ENCODE measurements at places on chromosomes 16 and 17. TPM values are rescaled to one million over a fixed set of nuclear protein-coding genes. Genes with fewer than 3 reads are reported as not detected.

DNA sequence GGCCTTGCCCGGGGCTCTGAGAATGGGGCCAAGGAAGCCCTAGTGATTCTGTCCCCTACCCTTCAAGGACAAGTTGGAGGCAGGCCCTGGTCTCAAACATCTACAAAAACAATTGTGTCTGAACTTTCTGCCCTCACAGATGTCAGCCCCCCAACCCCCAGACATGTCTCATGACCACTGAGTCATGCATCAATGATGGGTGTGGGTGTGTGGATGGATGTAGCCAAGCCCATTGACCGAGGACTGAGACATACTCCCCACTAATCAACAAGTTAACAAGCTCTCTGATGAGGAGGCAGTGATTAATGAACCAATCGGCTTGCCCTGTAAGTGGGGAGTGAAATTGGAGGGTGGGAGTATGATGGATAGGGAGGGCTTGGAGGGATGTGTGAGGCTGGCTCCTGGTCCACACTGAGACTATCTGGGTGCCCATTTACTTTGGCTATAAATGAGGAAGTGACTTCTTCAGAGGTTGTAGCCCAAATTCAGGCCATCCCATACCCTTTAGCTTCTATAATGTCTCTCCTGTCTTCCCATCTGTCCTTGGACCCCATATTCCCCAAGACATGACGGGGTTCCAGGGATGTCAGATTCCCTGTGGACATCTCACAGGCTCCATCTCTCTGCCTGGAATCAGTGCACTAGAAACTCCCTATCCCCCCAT is 97.1 kb upstream of the TMEM97 start:
- no peak for DNase-seq

DNA sequence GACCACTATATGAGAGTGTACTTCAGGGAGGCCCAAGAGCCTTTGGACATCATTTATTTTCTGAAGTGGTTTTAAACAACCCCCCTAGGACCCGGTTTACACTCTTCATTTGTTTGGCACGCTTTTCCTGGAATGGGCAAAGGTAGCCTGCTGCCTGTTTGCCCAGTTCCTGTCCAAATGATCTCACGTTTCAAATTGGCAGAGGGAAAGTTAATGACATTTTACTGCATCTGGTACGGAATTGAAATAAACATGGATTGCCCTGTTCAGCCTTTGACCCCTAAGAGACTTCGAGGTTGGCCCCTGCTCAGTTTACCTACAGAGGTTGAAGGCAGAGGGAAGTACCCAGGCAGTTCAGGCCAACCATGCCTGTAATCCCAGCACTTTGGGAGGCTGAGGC is 5.8 kb upstream of the RPRML start:
- DNase-seq = peak; percentile 78

DNA sequence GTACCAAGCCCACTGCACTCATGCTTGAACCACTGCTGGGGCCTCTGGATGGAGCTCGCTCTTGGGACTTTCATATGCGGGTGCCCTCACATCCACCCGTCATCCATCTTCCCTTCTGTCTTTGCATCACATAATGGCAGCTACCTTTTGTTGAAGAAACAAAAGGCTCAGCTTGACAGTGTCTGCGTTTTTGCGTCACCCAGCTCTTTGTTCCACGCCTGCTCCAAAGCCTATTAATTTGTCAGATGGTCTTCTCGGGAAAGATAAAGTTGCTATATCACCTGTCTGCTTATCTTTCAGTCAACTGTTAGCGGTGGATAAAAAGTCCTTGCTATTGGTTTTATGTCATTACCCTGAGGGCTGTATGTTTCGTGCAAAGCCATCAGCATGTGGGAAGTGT is 18.1 kb upstream of the BCO1 start:
- no peak for DNase-seq

DNA sequence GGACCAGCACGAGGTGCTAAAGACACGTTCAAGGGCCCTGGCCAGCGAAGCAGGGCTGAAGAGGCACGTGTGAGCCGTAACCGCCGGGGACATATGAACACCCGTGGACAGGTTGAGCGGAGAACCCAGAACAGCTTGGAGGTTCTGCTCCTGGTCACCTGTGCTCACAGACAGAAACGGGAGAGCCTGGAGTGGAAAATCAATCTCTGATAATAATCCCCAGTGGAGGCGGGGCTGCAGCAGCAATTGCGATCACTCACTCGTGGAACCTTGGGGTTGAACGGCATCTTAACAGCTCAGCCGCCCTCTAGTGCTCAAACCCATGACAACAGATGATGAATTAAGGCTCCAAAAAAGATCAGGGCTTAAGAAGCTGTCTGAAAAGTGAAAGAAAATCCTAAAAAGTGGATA is 25.6 kb downstream of the WIPI1 start:
- DNase-seq = peak; percentile 73

- no peak for DNase-seq
Measured at GRCh38 chr17:65050438-65050837, 6.1 kb downstream of the GNA13 start.

DNA sequence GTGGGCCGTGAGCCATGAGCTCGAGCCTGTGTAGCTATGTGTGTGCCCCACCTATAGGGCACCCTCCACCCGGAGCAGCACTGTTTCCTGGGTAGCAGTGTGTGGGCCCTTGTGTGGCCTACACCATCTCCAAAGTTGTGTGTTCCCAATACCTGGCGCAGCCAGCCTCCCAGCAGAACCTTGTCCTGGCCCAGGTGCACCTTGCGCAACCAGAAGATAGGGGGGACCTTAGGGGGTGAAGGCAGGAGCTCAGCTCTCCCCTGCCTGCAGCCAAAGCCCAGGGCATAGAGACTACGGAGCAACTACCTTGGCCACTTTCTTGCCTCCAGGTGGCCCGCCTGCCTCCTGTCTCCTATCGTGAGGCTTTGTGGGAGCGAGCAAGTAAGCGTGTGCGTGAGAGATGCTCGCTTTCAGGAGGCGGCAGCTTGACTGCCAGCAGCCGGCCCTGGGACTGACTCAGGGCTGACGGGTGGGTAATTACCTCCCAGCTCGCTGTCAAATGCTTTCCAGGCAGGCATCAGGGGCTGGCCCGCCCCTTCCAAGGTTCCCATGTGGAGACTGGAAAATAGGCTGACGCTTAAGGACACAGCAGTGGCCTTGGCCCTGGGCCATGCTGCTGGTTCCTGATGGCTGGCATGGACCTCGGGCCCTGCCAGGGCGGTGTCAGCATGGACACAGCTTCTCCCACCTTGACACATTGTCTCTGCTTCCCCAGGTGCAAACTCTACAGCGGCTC is 19.0 kb downstream of the TRAF7 start:
- DNase-seq = no peak

DNA sequence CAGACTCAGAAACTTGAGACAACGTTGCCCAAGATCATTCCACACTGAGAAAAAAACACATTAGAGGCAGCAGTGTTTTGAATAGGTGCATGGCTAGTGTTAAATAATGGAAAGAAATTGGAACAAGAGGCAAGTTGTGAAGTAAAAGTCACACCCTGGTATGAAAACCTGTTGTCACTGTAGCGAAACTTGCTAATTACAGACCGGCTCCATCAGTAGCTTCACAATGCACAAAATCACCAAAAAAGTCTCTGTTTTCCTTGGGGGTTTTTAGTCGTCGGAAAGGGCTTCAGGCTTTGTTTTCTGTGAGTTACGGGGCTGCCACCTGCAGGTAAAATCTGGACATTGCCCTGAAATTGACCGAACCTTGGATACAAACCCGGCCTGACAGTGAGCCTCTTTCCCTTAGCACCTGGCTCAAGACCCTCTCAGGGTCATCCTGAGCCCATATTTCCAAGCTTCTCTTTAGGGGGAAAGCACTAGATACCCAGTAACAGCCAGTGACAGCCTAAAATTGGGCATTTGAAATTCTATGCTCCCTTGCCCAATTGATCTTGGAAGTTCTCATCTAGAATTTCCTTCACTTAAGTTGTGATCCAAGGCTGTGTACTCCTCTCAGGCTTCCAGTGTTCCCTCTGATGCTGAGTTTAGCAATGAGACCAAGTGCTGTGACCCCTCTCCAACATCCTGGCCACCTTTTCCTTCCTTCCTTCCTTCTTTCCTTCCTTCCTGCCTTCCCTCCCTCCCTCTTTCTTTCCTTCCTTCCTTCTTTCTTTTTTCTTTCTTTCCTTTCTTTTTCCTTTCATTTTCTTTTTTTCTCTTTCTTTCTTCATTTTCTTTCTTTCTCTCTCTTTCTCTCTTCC is 7.2 kb upstream of the GRB2 start:
- peak; percentile 80 for DNase-seq

DNA sequence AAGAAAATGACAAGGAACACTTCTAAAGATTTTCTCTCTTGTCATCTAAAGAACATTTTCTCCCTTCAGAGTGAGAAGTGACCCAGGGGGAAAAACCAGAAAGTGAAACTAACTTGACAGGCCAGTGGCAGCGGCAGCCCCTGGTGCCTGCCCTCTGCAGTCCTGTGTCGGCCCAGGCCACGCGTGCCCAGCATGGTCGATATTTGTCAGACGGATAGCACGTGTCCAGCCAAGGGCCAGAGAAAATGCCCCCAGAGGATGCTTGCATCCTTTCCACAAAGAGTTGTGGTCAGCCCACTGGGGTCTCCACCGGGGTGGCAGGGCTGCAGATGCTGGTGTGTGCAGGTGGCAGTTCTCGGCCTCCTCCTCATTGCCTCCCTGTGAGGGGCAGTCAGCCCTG is 176.6 kb downstream of the RAB11FIP4 start:
- DNase-seq = no peak

DNA sequence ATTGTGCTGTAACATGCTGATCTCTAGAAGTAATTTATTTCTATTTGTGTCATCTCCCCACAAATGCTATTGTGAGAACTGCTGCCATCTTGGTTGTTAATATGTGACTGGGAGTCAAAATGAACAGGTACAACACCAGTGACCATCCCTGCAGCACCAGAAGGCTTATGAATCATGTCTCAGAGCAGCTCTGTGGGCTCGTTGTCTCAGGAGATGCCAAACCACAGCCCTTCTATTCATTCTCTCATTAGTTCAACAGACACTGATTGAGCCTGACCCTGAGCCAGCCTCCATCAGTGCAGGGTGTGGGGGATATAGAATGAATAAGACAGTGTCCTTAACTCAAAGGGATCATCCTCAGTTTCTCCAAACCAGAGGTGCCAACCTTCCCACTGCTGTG is 92.5 kb downstream of the UTP18 start:
- no peak for DNase-seq

SP6 gene
- 3.1 TPM for total RNA-seq

RNF167 gene
- total RNA-seq = 23.7 TPM

KRT40 gene
- total RNA-seq = not detected

NPIPB13 gene
- total RNA-seq = 4.3 TPM

Data from dermis blood vessel endothelial cell (primary cell).